HFFc6 (cell line): ENCODE measurements at places on chromosomes 4 and X.

DNA sequence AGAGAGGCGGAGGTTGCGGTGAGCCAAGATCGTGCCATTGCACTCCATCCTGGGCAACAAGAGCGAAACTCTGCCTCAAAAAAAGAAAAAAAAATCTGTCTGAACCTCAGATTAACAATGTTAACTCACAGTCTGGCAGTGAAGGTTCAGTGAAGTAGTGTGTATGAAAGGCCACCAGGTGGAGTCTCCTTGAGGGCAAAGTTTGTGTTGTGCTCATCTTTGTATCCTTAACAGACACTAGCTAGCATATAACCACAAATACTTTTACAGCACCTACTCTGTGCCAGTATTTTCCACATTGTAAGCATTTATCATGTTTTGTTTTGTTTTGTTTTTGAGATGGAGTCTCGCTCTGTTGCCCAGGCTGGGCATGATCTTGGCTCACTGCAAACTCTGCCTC is 46.0 kb upstream of the MGST2 start:
- peak; percentile 41 for DNase-seq

GRCh38 chr4:36224972-36225903 is 19.1 kb downstream of the ARAP2 start:
- DNase-seq: no peak

DNA sequence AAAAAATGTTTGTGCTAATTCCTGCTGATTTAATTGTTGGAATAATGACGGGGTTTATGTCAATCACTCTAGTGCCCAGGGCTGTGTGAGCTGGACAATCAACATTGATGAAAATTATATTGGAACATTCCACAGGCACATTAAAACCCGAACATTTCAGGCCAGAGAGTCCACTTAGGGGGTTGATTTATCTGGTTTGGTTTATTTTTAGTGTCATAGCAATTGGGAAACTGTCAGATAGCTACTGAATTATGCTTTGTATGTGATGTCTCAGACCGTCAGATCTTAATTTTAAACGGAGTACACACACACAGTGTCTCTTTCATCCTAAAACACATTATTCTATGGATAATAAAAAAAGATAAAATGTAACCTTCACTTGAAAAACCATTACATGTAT is 51.5 kb downstream of the VEGFC start:
- no peak for DNase-seq

DNA sequence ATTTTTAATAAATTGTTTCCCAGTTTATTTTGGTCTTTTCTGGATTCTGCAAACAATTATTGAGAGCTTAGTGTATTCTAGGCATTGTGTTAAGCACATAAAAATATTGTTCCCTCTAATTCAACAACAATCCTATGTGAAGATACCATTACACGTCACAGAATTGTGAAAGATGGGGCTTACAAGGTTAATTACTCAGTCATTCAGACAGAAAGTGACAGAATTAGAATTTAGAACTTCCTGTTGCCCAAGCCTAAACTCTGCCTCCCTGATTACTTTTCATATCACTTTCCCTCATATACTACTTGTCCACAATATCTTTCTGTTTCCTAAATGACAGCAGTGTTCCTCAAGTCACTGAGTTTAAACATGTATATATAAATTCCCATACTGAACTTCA is 186.7 kb upstream of the VEGFC start:
- DNase-seq: no peak

GRCh38 chr4:142110136-142110535 is 473.8 kb downstream of the IL15 start:
- DNase-seq: no peak

DNA sequence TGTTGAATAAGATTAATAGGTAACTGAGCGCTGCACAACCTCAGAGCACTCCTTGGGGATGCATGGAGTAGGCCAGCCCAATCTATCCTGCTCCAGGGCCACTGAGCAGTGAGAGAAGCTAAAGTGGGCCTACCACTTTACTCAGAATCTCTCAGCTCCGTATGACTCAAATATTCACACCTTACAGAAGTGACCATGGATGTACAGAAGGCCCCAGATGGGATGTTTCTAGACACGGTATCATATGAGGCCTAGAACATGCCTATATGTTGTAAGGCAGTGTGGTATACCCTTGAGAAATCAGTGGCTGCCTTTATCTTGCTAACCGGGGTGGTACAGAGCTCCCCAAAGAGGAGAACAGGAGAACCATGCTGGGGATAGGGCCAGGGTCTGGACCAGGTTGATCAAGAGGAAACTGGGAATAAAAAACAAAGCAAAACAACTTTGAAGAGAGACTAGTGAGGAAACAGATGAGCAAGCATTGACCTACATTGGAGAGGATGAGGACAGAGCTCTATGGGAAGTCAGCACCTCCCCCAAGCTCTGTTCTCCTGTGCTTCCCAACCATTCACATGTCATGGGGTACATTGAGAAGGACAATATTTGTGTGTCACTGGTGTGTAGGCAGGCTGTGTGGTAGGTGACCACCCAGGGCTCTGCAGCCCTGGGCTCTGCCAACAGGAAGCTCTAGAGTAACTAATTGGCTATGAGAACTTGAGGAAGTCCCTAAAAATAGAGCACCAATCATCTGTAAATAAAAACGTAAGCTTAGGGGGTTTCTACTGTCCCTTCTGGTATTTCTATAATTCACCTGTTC is 31.4 kb downstream of the HOPX start:
- no peak for DNase-seq
